ENCODE measurements at places on chromosomes 2 and 18. TPM values are rescaled to one million over a fixed set of nuclear protein-coding genes. Genes with fewer than 3 reads are reported as not detected.

Gene SCRN3
- 22.6 TPM for total RNA-seq

Gene LANCL1
- total RNA-seq, result 27.5 TPM

Gene PID1
- 47.8 TPM for total RNA-seq

Gene C2orf80
- total RNA-seq, result not detected

Gene PCARE
- 0.23 TPM for total RNA-seq

Gene HNRNPA3
- total RNA-seq, result 180 TPM

All from left lung (tissue), 14 donors.